ENCODE measurements at places on chromosomes 1 and 21. TPM values are rescaled to one million over a fixed set of nuclear protein-coding genes. Genes with fewer than 3 reads are reported as not detected.

Gene SYT2
- total RNA-seq, result not detected

Gene PRAMEF15
- total RNA-seq, result not detected

Gene OBSCN
- 25.0 TPM for total RNA-seq

Gene OLFML3
- total RNA-seq, result 1.0 TPM

Gene HSPB7
- total RNA-seq, result not detected

Gene LPAR3
- 0.24 TPM for total RNA-seq
